ENCODE measurements at places on chromosomes 4 and X.

- DNase-seq: no peak
Measured at GRCh38 chr4:4519297-4519894, 22.5 kb downstream of the STX18 start.

DNA sequence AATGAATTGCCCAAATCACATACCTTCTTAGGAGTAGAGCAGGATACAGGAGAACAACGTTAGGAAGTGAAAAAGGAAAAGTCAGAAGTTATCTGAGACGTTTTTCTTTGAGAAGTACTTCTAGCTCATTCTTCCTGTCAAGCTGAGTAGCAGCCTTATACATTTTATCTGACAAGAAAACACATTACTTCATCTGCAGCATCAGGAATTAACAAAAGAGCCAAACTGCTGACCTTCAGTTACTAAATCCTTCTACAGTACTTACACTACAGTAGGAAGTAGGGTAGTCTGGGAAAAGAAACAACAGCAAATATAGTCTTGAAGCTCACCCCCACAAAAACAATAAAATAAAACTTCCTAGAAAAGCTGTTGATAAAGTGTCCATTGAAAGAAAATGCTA is 57.0 kb downstream of the ATP11C start:
- DNase-seq: no peak

DNA sequence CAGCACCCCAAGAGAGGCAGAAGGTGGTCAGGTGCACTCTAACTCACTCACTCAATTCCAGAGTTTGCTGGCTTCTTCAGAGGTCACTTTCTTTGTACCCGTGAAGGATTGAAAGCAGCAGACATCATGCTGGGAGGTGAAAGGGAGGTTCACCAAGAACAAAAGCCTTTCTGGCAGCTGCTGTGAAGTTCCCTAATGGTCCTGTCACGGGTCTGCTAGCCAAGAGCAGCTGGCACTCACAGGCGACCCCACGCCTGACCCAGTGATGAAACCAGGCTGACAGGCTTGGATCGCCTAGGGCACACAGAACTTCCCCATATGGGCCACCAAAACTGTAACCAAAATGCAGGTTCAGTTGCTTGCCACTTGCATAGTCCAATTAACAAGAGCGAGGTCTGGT is 11.8 kb downstream of the NUDT11 start:
- no peak for DNase-seq

DNA sequence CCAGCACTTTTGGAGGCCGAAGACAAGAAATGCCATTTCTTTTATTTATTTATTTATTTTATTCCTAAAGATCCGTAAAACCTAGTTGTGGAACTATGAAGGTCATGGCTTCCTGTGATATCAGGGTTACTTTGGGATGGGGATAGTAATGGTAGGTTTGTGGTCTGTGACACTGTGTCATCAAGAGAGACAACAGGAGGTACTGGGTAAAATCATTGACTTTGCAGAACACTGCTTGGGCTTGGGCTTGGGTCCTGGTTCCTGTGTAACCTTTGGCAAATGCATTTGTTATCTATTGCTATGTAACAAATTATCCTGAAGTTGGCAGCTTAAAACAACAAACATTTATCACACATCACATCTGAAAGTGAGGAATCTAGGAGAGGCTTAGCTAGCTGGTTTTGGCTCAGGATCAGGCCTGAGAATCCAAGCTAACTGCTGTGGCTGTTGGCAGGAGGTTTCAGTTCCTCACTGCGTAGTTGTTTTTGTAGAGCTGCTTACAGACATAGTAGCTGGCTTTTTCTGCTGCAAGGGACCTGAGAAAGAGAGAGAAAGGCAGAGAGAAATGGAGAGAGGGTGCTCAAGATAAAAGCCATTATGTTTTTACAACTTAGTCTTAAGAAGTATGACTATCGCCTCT is 576.4 kb upstream of the SLIT2 start:
- no peak for DNase-seq

DNA sequence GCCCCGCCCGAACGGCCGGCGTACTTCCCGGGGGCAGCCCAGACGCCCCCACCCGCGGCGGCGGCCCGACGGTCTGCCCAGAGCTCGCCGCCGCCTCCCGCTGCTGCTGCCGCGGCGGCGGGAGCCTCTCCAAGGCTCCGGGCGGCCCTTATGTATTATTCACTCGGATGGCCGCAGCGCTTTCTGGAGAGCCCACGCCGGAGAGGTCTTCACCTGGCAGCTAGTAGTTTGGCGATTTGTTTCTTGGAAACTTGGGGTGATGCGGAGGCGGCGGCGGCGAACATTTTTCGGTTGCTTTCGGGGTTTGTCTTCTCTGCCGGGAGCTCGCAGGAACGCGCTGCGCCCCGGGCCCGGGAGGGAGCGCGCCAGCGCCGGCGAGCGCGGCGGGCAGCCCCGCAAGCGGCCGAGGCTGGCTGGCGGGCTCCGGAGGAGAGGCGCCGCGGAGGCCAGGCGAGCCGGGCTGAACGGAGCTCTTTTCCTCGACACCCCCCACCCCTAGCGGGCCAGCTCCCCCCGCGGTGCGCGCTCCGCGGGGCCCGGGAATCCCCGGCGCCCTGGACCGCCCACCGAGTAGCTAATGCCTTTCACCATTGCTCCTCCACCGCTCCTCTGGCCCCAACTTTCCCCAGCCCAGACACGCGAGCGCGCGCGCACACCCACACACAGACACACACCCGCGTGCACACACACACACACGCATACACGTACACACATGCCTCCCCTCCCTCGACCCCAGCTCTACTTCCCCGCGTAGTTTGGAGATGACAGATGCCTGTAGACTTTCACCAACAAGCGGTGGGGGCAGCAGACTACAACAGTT is 113.5 kb downstream of the DHX15 start:
- DNase-seq: no peak
